Mesendoderm (in vitro differentiated cells): ENCODE measurements at places on chromosomes 3 and 15.

DNA sequence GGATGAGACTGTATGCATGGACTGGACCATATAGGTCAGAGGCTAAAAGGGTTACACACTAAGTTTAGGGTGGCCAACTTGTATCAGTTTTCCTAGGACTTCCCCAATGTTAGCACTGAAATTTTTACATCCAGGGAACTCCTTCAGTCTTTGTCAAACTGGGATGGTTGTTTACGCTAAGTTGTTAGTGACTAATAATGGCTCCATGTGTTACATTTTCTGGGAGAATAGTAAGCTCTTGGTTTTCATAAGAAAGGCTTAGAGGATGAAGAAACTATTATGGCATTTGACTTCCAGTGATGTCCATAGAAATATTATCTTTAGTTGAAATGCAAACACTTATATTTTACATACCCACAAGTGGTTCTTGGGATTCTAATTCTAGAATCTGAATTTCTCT, 57.9 kb upstream of the ST3GAL6 start:
- H3K27me3 ChIP-seq: no peaks in the 10 kb centered on the region
- H3K36me3 ChIP-seq: no peaks in the 10 kb centered on the region
- H3K4me3 ChIP-seq: no peak overlapping the region
- H3K27ac ChIP-seq: no peak overlapping the region

DNA sequence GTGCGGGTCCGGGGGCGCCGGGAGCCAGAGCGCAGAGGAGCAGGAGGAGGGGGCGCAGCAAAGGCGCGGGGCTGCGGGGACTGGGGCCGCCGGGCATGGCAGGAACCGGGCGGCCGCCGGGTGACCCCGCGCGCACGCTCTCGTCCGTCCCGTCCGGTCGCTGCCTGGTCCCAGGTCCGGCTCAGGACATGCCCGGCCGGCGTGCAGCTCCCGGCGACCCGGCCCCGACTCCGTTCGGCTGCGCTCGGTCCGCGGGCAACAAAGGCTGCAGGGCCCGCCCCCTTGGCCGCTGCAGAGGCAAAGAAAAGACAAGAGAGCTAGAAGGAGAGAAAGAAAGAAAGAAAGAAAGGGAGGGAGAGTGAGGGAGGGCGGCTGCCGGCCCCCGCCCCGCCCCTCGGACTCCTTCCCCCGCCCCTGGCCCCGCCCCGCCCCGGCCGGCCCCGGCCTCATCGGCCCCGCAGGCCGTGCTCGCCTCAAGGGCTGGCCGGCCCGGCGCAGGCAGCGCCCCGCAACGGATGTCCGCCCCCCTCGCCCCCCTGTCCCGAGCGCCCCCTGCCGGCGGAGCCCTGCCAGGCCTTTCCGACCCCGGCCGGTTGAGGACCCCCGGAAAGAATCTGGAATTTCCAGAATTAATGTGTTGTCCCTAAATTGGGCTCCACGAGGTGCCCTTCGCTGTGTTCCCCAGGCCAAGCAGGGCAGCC, at the start of gene ADAMTS7:
Gene ADAMTS7 (minus strand): TSS at position 341 of the 701 bp plus-strand sequence. CDS start 244 bp downstream, at position 97.
- H3K4me1 ChIP-seq: peaks cover 6% of the 10 kb centered on the region
- peak within 1 kb of the TSS; percentile 90 for H3K4me3 ChIP-seq
- no peaks in the 10 kb centered on the region for H3K27me3 ChIP-seq
- H3K27ac ChIP-seq: peak within 1 kb of the TSS; percentile 55
- DNase-seq: peak; percentile 86

DNA sequence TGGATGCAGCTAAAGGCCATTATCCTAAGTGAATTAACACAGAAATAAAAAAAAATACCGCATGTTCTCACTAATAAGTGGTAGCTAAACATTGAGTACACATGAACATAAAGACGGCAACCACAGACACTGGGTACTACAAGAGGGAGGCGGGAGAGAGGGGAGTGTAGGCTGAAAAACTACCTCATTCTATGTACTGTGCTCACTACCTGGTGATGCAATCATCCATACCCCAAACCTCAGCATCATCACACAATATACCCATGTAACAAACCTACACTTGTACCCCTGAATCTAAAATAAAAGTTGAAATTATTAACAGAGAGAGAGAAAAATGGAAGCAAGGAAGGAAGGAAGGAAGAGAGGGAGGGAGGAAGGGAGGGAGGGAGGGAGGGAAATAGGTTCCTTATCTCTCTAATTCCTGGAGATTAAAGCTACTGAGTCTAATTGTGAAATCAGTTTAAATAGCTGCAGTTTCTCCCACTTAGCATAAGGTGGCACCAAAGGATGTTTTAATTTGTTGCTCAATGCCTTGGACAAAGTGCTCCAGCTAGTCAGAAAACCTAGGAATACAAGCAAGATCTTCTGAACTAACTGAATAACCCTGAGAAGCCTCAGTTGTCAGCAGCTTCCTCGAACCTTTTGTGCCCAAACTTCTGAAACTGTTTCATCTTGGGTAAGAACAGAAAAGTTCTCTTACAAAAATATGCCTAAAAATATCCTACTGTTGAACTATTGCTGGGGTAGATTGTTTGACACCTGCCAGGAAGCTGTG, 79.4 kb upstream of the ATP11B start:
- peak; percentile 88 for DNase-seq
- no peak overlapping the region for H3K4me3 ChIP-seq
- no peaks in the 10 kb centered on the region for H3K36me3 ChIP-seq
- H3K4me1 ChIP-seq: peaks cover 6% of the 10 kb centered on the region

DNA sequence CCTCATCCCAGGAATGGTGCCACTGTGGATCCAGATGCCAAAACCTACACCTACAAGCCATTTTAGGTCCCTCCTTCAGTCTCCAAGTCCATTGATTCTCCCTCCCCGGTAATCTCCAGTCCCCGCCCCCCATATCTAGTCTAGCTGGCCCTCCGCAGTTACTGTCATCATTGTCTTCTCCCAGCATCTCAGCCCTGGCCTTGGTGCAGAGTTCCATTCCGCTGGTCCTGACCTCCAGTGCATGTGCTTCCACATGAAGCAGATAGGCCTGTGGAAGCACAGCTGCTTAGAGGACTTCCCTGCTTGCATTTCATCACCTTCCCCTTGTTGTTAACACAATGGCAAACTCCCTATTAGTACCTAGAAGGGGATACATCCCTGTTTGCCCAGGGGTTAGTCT, 331.8 kb downstream of the LRTM1 start:
- H3K4me1 ChIP-seq: no peaks in the 10 kb centered on the region
- DNase-seq: no peak
- H3K36me3 ChIP-seq: no peaks in the 10 kb centered on the region
- no peak overlapping the region for H3K4me3 ChIP-seq
- H3K27ac ChIP-seq: no peak overlapping the region
- no peaks in the 10 kb centered on the region for H3K27me3 ChIP-seq

- no peak for DNase-seq
- no peaks in the 10 kb centered on the region for H3K4me1 ChIP-seq
- H3K27me3 ChIP-seq: no peaks in the 10 kb centered on the region
- no peaks in the 10 kb centered on the region for H3K36me3 ChIP-seq
- H3K27ac ChIP-seq: no peak overlapping the region
These were observed 115.0 kb downstream of the FBN1 start for GRCh38 chr15:48530528-48530927.

GRCh38 chr15:40157778-40158447, 3.0 kb upstream of the BUB1B start:
- peaks cover 9% of the 10 kb centered on the region for H3K4me1 ChIP-seq
- H3K36me3 ChIP-seq: no peaks in the 10 kb centered on the region
- no peaks in the 10 kb centered on the region for H3K27me3 ChIP-seq
- no peak overlapping the region for H3K27ac ChIP-seq

- H3K36me3 ChIP-seq: no peaks in the 10 kb centered on the region
- no peak for DNase-seq
- H3K4me1 ChIP-seq: no peaks in the 10 kb centered on the region
These were observed 182.2 kb downstream of the CFAP20DC start for GRCh38 chr3:58867621-58868020.

DNA sequence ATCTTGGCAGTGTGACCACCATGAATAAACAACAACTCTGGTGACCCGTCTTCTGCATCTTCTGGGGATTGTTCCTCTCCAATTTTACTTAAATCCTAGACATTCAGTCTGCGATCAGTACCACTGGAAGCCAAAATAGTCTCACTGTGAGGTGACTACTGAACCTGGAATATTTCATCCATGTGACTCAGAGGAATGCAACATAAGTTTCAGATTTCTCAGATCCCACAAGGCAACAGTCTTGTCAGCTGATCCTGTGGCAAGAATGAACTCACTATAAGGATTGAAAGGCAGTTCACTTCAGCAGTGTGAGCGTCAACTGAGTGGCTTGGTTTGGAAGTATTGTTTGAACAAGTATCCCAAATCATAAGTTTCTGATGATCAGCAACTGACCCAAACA, 13.2 kb downstream of the NSUN3 start:
- H3K4me1 ChIP-seq: no peaks in the 10 kb centered on the region
- H3K4me3 ChIP-seq: no peak overlapping the region
- DNase-seq: no peak
- H3K27ac ChIP-seq: no peak overlapping the region
- peaks cover 2% of the 10 kb centered on the region for H3K36me3 ChIP-seq

DNA sequence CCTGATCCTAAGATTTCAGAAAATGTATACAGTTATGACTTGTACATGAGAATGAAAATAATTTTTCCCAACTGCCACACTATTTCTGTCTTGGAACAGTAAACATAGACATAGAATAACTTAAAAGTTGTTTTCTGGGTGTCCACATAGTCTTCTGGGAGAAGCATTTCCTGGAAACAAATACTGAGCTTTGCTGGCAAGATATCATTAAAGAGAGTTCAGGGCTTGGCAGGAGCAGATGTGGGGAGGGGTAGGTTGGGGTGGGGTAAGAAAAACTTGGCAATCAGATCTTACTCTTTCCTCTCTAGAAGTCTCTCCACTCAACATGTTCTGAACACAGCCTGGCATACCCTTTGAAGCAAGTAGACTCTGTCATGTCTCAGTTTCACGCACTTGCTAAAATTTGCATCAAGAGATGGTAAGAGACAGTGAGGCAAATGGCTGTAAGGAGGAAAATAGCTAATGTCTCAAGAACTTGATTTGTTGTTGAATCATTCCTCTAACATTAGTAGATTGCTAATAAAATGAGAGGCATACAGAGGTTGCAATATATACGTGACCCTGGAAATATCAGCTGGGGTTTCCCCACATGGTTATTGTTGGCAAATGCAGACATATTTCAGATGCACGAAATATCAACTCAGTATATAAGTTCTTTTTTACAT, 27.3 kb upstream of the ABI3BP start:
- H3K27ac ChIP-seq: no peak overlapping the region
- no peaks in the 10 kb centered on the region for H3K36me3 ChIP-seq
- H3K27me3 ChIP-seq: no peaks in the 10 kb centered on the region
- no peak overlapping the region for H3K4me3 ChIP-seq
- H3K4me1 ChIP-seq: no peaks in the 10 kb centered on the region

DNA sequence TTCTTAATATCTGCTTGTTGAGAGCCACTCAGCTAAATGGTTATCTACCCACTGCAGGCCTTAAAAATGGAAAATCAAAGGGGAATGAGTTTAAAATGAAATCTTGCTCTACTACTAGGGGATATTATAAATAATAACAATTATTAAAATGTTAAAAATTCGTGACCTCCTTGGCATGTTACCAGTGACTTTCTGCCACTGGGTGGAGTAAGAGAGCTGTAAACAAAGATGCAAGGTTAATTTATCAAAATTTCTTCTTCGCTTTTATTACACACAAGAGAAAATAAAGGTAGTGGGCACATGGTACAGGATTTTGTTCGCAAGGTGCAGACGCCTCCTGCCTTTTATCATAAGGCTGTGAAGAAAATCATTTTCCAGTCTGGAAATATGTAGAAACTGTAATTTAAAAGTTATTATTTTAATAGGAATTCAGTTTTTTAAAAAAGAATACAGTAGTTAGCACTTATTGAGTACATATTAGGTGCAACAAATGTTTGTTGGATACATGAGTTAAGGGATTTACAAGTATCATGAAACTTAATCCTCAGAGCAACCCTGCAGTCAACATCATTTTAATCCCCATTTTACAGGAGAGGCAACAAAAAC, 272.6 kb downstream of the SUCLG2 start:
- H3K4me3 ChIP-seq: no peak overlapping the region
- peaks cover 6% of the 10 kb centered on the region for H3K4me1 ChIP-seq
- no peak for DNase-seq
- no peaks in the 10 kb centered on the region for H3K36me3 ChIP-seq
- no peaks in the 10 kb centered on the region for H3K27me3 ChIP-seq

DNA sequence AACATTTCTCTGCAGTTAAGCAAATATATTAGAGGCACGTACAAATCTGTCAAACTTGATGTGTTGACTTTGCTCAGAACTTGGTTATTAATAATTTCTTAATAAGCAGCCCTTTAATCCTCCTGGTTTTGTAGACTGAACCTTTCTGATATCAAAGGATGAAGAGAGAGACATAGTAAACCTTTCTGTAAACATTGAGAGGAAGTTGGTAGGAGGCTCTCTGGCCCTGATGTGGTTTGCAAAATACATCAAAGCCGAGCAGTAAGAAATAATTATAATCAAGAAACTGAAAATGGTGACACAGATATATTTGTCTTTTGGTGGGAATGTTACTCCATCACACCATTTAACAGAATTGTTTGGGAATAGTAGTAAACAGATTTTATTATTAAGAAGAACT, 111.9 kb downstream of the OXSM start:
- H3K36me3 ChIP-seq: no peaks in the 10 kb centered on the region
- no peak for DNase-seq
- H3K27me3 ChIP-seq: no peaks in the 10 kb centered on the region
- H3K27ac ChIP-seq: no peak overlapping the region
- H3K4me3 ChIP-seq: no peak overlapping the region
- H3K4me1 ChIP-seq: peaks cover 3% of the 10 kb centered on the region

DNA sequence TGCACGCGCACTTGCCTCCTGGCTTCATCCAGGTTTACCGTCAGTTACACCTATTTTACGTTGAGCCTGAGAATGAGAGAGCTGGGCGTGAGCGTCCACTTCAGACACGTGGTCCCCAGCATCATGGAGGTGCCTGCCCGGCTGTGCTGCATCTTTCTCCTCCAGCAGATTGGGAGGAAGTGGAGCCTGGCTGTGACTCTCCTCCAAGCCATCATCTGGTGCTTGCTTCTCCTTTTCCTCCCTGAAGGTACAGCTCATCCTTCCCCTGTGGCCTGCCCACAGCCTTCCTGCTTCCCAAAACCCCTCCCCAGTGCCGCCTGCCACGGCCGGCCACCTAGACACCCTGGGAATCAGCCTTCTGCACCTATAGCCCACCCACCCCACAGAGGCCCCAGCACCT, 31.6 kb downstream of the SLC22A14 start:
- no peak overlapping the region for H3K4me3 ChIP-seq
- DNase-seq: no peak
- no peaks in the 10 kb centered on the region for H3K4me1 ChIP-seq
- H3K27ac ChIP-seq: no peak overlapping the region

DNA sequence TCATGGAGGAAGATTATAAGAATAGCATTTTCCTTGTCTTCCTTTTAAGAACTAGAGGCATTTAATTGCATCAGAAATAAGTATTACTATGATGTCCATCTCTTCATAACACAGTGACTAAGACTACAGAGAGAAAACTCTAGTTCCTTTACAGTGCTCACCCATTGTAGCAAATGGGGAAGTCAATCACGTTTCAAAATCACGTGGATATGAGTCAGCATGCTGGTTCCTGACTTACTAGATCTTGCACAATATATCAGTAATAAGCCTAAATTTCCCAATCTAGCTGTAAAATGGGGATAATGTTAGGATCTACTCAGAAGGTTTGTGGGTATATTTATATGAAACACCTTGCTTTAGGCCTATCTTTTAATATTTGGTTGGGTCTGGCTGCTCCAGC, 254.8 kb upstream of the EOMES start:
- H3K4me1 ChIP-seq: no peaks in the 10 kb centered on the region
- H3K27ac ChIP-seq: no peak overlapping the region
- H3K4me3 ChIP-seq: no peak overlapping the region
- H3K36me3 ChIP-seq: no peaks in the 10 kb centered on the region
- no peaks in the 10 kb centered on the region for H3K27me3 ChIP-seq
- DNase-seq: no peak

GRCh38 chr15:39127925-39128617, 452.8 kb upstream of the THBS1 start:
- H3K27me3 ChIP-seq: no peaks in the 10 kb centered on the region
- H3K36me3 ChIP-seq: no peaks in the 10 kb centered on the region
- peak; percentile 92 for DNase-seq
- H3K4me1 ChIP-seq: no peaks in the 10 kb centered on the region
- peak overlapping the region; percentile 13 for H3K27ac ChIP-seq
